NT2/D1 (cell line): ENCODE measurements at places on chromosomes 5 and 9.

- DNase-seq, result no peak
These were observed 14.9 kb downstream of the DNLZ start for GRCh38 chr9:136348691-136349090.

DNA sequence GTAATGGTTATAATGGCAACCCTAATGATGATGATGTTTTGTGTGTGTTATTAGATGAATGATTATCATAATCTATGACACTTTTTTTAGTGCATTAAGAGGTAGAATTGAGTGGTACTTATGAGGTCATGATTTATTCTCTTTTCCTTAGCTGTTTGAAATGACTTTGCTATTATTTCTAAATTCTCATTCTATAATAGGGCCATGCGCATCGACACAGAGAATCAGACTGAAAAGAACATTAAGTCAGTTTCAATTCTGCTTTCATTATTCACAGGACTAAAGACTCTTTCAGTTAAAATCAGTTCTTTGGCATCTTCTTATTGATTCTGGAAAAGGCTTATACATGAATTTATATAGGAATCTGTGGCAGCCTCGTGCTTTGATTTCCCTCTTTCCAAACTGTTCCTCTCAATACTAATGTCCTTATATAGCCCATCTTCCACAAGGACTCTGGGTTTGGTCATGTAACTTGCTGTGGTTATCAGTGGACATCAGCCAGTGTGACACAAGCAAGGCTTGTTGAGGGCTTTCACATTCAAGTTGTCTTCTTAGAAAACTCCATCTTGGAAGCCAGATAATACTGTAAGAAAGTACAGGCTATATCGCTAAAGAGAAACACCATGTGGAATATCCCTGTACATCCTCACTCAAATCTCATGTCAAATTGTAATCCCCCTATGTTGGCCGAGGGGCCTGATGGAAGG, 140.3 kb upstream of the CHD1 start:
- DNase-seq, result no peak

- no peak for DNase-seq
These were observed 146.2 kb upstream of the PHYKPL start for GRCh38 chr5:178378527-178379484.

- DNase-seq, result no peak
These were observed 221.2 kb upstream of the ANKH start for GRCh38 chr5:15092801-15093200.

GRCh38 chr9:133843751-133844397, 105.7 kb upstream of the SARDH start:
- DNase-seq, result no peak

DNA sequence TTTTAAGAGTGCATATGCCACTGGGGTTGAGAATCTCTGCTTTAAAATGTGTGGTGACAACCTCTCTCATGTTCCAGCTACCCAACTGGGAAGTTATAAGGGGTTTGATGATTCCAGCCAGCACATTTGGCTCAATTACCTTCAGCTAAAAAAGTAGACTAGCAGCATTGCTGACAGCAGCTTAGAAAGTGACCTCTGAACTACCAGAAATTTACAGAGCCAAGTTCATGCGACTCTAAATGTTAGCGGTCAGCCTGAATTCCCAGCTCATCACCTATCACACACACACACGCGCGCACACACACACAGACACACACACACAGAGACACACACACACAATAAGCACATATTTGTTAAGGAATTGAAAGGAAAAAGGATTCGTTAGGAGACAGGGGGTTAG, 377.5 kb downstream of the TMEM167A start:
- no peak for DNase-seq

- DNase-seq, result no peak
These were observed 7.6 kb downstream of the LHX3 start for GRCh38 chr9:136197084-136197875.

DNA sequence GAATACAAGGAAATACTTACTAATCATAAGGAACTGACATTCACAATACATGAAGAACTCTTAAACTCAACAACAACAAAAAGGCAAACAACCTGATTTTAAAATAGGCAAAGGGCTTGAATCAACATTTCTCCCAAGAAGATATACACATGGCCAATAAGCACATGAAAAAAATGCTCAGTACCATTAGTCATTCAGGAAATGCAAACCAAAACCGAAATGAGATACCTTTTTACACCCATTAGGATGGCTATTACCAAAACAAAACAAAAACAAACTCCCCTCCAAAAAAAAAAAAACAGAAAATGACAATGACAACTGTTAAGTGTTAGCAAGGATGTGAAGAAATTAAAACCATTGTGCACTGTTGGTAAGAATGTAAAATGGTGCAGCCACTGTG, 104.1 kb upstream of the ZNF462 start:
- no peak for DNase-seq

- no peak for DNase-seq
These were observed 318.8 kb upstream of the ELAVL2 start for GRCh38 chr9:24144796-24145195.

- DNase-seq, result no peak
These were observed 34.9 kb upstream of the FGF1 start for GRCh38 chr5:142720641-142721271.

GRCh38 chr9:80937645-80938044, 751.7 kb downstream of the TLE1 start:
- no peak for DNase-seq

DNA sequence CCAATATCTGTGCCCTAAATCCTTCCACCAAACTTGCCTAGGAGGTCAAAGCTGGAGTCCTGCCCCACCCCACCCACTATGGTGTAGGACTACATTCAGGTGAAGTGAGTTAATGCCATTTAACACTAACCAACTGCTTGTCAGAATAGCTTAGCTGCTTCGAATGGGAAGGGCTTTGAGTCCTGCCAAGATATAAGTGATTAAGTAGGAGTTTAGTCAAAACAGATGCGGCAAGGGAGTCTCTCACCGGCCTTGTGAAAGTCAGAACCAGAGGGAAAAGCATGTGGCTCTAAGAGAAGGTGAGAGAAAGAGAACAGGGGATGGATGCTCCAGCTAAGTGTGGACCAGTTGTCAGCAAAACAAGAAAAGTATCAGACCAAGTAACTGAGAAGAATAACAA, 132.6 kb downstream of the SPOCK1 start:
- DNase-seq, result no peak

- no peak for DNase-seq
These were observed 66.5 kb downstream of the F2RL2 start for GRCh38 chr5:76556511-76557221.

DNA sequence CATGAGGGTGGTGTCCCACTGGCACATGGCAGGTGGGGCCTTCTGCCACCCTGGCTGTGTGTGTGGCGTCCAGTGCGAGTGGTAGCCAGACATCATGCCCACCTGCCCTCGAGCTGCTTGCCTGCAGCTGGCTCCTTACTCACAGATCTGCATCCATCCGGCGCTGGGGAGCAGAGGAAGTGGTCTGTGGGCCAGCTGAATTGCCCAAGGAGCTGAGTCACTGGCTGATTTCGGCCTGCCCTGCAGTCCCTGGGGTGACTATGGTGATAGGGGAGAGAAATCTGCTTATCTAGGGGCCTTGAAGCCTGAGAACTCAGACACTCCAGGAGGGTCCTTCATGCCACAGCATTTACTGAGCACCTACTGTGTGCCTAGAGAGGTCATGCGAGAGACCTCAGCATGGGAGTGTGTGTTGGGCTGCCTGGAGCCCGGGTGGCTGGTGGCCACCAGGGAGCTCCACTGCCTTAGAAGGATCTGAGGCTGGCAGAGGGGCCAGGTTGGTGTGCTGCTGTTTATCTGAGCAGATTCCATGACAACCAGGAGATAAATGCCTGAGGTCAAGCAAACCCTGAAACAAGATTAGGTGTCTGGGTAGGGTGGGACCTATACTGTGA, 57.1 kb downstream of the SLC22A5 start:
- no peak for DNase-seq
